EL (cell line): ENCODE measurements at places on chromosomes 4 and X.
A peak's percentile ranks its signal among the peaks of the same experiment; 100 is the strongest.

GRCh38 chr4:8227771-8228318 is 28.8 kb downstream of the SH3TC1 start:
- DNase-seq: no peak

GRCh38 chr4:47213106-47213505 is 181.7 kb downstream of the GABRB1 start:
- DNase-seq: peak; percentile 11

DNA sequence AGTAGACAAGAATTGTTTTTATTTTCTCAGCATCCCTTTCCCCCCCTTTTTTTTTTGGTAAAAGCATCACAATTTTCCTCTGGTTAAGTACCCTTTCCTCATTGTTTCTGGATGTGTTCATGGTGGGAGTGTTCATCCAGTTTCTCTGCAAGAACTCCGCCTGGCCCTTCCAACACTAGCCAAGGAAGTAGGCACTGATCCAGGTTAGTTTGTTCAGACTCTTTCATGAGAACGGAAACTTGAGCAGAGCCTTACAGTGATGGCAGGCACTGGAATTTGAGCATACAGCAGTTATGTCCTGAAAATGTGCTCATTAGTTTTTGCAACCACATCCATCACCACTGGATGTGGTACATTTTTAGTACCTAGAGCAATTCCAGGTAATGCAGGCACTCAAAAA is 336.1 kb upstream of the BOD1L1 start:
- no peak for DNase-seq

- DNase-seq: no peak
These were observed 23.5 kb downstream of the INTS6L start for GRCh38 chrX:135543924-135544323.

GRCh38 chrX:150692831-150693724 is at the start of gene MTMR1:
Gene MTMR1 (plus strand): TSS chrX:150693396. CDS start chrX:150693531, 135 bp downstream.
- no peak for DNase-seq

- peak; percentile 62 for DNase-seq
These were observed 73.5 kb upstream of the CAMK2D start for GRCh38 chr4:113835005-113835404.

DNA sequence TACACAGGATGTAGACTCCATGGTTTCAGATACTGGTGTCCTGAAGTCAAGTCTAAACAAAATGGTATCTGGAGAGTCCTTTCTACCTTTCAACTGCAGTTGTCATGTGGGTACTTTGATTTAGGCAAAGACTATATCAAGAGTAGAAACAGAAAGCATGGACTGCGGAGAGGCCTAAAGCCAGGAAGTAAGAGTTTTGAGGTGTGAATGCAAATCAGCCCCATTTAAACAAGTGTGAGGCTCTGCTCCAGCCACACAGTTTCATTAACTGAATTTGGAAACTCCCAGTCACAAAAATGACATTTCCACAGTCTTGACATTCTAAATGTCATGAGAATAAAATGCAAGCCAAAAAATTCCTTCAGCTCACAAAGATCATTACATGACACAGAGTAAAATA is 87.2 kb upstream of the MCF2 start:
- DNase-seq: no peak

GRCh38 chrX:22889819-22890218 is 109.9 kb upstream of the DDX53 start:
- DNase-seq: no peak

GRCh38 chr4:105148776-105149175 is 2.1 kb downstream of the TET2 start:
- no peak for DNase-seq

DNA sequence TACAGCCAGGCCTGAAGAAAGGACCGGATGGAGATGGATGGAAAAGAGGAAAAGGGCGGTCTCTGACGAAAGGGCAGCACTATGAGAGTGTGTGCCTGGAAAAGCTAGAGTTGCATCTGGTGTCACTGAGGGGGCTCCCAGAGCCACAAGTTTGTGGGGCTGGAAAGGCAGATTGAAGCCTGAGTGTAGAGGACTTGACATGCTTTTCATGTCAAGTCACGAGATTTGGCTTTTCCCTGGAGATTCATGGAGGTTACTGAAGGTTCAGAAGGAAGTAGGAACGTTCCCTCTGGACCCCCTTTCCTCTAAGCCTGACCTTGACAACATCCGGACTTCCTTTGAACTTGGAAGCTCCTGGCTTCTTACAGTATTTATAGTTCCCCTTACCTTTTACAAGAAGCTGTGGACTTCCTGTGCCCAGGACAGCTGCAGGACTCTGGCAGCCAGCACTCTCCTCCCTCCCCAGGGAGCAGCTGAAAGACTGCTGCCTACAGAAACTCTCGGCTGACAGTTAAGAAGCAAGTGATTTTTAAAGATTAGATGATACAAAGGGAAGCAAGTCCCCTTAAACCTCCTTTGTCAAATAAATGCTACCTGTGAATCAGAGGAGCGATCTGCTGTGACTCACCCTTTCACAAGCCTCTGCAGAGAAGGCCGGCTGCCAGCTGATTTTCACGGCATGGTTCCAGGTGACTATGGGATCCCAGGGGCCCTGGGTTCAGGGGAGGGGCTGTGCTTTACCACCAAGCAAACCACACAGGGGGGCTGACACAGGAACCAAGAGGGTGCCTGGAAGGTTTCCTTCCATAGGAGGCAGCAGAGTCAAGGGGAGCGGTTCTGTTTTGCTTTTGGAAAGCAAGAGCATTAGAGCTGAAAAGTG is 72.9 kb upstream of the STIM2 start:
- peak; percentile 55 for DNase-seq

- DNase-seq: no peak
These were observed 28.6 kb downstream of the BEX3 start for GRCh38 chrX:103405009-103405333.

- DNase-seq: no peak
These were observed 418.8 kb upstream of the ZFP42 start for GRCh38 chr4:187576751-187577150.

- DNase-seq: no peak
These were observed 38.0 kb upstream of the CRMP1 start for GRCh38 chr4:5930876-5931275.

DNA sequence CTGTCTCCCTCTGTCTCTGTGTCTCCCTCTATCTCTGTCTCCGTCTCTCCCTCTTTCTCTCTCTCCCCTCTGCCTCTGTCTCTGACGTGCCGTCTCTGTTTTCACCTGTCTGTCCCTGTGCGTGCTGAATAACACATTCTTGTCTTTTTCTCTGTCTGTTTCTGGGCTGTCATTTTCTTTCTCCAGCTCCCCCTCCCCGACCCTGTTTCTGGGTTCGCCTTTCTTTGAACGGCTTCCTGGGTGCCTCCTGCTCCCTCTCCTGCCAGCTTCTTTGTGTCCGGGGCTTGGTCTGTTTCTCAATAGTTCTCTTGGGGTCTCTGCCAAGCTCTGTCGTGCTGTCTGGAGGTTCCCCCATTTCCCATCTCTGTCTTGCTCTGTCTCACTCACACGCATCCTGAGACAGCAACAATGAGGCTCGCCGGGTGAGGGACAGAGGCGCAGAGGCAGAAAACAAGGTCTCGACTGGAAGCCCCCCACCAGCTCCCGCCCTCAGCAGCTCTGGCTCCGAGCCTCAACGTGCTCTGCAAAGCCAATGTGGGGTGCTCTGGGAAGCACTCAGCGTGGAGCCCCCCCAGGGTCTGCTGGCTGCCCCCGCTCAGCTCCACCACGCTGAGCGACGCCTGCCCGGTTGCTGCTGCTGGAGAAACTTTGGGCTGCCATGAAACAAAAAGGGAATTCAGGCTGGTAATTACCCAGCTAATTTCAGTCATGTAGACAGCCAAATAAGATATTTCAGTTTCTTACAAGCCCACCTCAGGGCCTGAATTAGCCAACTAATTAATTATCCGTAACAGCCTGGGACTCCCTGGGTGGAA is 3.4 kb downstream of the CPLX1 start:
- DNase-seq: no peak

- DNase-seq: no peak
These were observed 12.3 kb downstream of the SCARB2 start for GRCh38 chr4:76201276-76201675.

- peak; percentile 43 for DNase-seq
These were observed 99.3 kb upstream of the GRPR start for GRCh38 chrX:16023790-16024734.
